ENCODE measurements at places on chromosomes 2 and 18.
A peak's percentile ranks its signal among the peaks of the same experiment; 100 is the strongest.

DNA sequence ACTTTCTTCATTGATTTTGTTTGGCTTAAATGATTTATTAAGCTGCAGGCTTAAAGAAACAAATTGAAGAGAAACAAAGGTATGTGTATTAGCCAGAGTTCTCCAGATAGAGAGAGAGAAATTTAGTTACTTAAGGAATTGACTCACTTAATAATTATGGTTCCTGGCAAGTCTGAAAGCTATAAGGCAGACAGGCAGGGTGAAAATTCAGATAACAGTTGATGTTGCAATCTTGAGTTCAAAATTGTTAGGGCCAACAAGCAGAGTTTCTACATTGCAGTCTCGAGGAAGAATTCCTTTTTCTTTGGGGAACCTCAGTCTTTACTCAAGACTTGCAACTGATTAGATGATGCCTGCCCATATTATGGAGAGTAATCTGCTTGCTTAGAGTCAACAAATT lies 593.5 kb downstream of the ADCYAP1 start:
- no peak for DNase-seq

GRCh38 chr2:172888714-172889669 lies 153.3 kb downstream of the RAPGEF4 start:
- DNase-seq, result no peak

GRCh38 chr2:68452158-68452900 lies 14.8 kb downstream of the FBXO48 start:
- DNase-seq, result peak; percentile 64

DNA sequence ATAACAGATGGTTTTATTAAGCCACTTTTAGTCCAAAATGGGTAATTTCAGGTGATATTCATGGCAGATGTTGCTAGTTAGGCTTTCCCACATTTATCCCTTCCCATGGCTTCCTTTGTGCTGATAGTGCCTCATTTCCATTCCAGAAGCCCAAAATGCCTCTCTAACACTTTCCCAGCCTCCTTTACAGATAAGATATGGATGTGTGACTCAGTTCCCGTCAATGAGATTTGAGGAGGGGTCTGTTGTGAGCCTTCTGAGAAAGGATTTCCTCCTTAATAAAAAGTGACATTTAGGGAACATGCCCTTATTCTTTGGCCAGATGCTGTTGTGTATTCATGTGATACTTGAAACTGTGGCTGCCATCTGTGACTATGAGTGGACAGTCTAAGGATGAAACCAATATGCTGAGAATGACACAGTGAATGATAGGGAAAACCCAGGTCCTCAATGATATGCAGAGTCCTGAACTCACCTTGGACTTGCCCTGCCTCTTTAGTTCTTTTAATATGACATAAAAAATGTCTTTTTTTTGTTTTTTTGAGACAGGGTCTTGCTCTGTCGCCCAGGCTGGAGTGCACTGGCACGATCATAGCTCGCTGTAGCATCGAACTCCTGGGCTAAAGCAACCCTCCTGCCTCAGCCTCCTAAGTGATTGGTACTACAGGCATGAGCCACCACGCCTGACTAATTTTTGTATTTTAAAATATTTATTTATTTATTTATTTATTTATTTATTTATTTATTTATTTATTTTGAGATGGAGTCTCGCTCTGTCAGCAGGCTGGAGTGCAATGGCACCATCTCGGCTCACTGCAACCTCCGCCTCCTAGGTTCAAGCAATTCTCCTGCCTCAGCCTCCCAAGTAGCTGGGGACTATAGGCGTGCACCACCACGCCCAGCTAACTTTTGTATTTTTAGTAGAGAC lies 5.8 kb upstream of the ACSL3 start:
- no peak for DNase-seq

DNA sequence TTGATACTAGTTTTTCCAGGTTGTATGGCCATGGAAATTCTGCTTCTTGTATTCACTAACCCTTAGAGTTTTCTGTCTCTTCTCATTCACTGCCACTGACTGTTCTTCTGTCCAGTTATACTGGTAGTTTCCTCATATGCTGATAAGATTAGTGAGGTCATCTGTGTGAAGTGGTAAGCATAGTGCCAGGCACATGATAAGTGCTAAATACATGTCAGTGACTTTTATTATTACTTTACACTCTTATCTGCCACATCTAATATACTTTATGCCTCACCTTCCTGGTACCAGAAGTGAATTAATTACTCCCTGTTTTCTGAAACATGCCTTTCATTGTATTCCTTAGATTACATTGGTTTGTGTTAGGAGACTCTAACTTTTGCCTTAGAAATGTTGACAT lies 91.3 kb downstream of the NBEAL1 start:
- DNase-seq, result no peak

- DNase-seq, result no peak
These were observed 18.2 kb downstream of the ACVR1 start for GRCh38 chr2:157857881-157858280.

- DNase-seq, result no peak
These were observed 47.5 kb downstream of the ASB18 start for GRCh38 chr2:236216711-236217110.

DNA sequence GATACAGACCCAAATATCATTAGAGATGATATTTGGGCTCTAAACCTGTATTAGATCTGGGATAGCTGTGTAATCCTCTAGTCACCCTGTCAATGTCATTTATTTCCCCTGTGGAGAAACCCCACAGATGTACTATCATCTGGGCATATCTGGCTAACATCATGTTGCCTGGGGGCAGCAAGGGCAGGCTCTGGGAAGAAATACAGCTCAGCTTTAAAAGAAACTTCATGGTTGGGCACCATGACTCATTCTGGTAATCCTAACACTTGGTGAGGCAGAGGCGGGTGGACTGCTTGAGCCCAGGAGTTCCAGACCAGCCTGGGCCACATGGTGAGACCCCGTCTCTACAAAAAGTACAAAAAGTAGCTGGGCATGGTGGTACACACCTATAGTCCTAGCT lies 282.5 kb downstream of the SLC8A1 start:
- DNase-seq, result no peak

DNA sequence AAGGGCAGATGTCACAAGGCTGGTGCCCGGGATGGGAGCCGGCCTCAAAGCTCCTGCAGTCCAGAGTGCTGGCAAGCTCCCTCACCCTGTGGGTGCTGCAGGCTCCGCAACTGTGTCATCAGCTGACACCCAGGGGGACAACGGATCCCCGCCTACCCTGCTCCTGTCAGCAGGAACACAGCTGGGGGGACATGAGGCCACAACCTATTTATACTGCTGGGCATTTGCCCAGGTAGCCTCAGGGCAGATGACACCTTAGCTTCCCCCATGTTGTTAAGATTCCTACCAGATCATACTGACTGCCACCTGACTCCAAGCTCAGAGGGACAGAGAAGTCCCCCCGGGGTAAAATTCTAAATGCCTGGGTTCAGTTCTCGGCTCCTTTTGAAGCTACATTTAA lies 1.2 kb downstream of the ANKRD23 start:
- DNase-seq, result no peak

GRCh38 chr2:159982842-159983785 lies 79.3 kb downstream of the PLA2R1 start:
- DNase-seq, result no peak

DNA sequence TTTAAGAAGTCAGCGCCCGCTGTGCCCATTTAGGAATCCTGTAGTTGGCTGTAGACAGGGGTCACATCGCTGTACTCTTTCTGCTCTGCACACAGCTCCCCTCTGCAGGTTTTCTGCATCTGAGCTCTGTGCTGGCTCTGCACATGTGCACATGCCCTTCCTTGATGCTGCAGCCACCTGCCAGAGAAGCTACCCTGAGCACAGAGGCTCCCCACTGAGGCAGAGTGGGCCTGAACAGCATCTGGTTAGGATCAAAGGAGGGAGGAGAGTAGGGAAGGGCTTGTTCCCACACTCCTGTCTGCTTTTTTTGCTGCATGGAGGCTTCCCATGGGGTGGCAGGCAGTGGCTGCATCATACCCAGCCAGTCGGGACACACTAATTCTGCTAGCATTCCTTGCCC lies 238.9 kb downstream of the FHOD3 start:
- DNase-seq, result no peak

GRCh38 chr2:134975281-134976009 lies 56.8 kb downstream of the CCNT2 start:
- no peak for DNase-seq

GRCh38 chr18:26908906-26909305 lies 43.4 kb upstream of the AQP4 start:
- DNase-seq, result no peak

DNA sequence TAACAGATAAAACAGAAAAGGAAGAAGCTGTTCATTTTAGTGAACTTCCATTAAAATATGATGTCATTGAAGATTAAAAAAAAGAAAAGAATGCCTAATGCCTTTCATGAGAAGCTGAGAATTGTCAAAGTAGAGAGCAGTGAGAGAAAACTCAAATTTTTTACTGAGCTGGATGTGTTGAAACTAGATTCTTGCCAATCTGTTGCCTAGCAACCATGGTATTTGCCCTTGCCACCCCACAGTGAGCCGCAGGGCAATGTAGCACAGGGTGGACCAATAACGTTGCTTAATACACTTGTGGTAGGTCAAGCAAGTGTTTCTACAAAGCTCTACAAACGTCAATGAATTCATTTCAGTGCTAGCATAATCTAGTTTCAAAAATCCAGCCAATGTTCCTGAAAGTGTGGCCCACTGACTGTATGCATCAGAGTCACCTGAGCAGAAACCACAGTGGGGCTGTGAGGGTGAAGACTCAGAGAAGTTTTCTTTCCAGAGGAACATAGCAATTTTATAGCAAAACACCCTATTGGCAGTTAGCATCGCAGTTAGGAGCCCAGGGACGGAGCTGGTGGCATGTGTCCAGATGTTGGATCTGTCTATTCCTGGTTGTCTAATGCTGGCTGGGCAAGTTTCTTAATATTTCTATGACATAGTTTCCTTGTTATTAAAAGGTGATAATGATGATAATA lies 132.2 kb downstream of the DOCK10 start:
- DNase-seq, result peak; percentile 50

DNA sequence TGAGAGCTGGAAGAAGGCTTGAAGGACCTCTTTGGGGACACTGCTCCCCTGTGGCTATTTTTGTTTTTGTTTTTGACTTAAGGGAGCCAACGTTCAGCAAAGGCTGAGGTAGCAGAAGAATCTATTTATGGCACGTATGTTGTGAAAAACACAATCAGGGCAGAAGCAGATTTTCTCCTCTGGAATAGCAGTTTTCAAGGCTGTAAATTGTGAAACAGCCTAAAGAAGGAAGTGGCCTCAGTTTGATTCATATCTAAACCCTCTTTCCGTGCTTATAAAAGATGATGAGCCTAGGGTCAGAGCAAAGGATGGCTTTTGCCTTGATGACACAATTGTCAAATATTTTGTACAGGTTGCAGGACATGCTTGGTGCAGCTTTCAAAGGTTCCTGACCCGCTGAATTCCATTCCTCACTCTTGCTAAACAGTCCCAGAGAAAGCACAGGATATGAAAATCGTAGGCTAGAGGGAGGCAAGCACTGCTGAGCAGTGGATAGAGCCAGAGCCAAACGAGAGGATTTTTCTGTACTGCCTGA lies 106.2 kb upstream of the DLX2 start:
- no peak for DNase-seq

DNA sequence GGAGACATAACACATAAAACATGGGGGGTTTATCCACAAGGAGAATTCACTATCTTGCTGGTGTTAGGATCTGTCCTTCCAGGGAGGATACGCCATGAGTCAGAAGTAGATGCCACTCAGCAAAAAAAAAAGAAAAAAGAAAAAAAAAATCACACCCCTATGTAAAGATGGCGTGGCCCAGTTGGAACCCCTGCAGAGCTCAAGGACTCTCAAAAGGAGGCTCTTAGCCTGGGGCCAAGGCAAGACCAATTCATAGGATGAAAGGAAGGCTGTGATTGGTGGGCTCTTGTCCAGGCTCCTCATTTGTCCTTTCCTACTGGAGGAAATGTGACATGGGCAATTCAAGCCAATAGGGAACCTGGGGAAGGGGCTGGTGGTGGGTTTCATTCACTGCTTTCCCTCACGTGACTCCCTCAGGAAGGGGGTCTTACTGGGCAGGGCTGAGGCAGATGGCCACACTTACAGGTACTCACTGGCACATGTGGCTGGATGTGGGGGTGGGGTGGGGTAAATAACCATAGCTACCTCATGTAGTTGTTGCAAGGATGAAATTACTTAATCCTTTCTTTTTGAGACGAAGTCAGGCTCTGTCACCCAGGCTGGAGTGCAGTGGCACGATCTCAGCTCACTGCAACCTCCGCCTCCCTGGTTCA lies 38.7 kb upstream of the HAAO start:
- DNase-seq, result no peak

DNA sequence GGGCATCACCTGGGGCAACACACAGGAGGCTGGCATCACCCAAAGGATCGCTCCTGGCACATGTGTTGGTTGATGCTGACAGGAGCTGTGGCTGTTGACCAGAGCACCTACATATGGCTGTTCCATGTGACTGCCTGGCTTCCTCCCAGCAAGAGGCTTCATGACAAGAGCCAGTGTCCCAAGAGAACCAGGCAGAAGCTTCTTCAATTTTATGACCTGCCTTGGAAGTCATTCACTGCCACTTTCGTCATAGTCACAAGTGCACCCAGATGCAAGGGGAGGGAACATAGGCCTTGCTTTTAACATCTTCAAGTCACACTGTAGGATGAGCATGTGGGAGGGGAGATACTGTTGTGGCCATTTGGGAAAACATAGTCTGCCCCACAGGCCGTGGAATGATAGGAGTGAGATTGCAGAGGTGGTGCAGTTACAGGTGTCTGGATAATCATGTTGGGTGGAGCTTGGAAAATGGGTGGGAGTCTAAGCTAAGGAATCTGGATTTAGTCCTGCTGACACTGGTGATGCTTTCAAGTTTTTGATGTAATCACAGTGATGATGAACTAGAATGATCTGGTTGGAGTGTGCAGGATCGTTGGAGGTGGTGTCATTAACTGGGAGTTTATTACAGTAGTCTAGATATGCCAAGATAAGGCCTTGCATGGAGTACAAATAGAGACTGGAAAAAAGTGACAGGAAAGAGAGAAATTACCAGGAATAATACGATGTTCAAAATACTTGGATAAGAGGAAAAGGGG lies 107.0 kb downstream of the RAPGEF4 start:
- DNase-seq, result no peak

DNA sequence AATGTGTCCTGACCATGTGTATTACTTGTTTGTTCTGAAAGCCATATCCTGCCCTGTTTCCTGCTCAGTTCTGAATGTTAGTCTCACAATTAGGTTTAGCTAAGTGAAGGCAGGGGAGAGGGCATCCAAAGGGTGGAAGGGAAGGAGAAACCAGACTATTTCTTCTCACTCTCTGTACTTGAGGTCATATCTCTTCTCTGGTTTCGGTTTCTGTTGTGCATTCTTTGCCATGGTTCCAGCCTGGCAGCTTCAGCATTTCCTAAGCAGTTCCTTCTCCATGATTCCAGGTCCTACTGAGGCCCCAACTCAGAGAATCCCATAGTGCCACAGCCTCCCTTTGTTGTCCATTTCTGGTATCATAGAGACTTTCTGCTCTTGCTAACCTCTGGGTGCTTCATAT lies 40.3 kb upstream of the HNMT start:
- no peak for DNase-seq

- DNase-seq, result no peak
These were observed 99.9 kb downstream of the PARD3B start for GRCh38 chr2:204645018-204645773.

GRCh38 chr18:41886126-41886807 lies 68.8 kb upstream of the PIK3C3 start:
- no peak for DNase-seq

GRCh38 chr2:95234286-95234785 lies 27.0 kb downstream of the ZNF892 start:
- DNase-seq, result no peak

Measured in CD8-positive, alpha-beta memory T cell (primary cell).